ENCODE measurements at places on chromosomes 6 and 20.

GRCh38 chr6:135314543-135314942 is 133.4 kb downstream of the MYB start:
- DNase-seq = no peak

GRCh38 chr6:167141667-167142432 is 15.9 kb downstream of the GPR31 start:
- DNase-seq = peak; percentile 55

DNA sequence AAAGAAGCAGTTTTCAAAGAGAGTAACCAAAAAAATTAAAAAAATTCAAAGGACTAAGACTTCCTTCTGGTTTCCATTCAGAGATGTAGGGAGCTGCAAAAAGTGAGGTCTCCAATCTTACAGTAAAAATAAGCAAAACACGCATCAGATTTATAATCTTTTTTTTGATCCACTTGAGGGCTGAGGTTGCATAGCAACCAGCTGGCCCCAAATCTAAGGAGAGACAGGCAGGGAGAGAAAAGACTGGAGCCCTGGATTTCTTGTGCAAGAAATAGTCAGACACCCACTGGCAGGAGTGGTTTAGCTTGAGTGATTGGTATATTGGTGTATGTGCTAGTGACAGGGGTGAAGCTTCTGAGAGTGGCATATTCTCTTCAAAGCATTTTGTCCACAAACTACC is 135.9 kb upstream of the FUT9 start:
- DNase-seq = no peak

DNA sequence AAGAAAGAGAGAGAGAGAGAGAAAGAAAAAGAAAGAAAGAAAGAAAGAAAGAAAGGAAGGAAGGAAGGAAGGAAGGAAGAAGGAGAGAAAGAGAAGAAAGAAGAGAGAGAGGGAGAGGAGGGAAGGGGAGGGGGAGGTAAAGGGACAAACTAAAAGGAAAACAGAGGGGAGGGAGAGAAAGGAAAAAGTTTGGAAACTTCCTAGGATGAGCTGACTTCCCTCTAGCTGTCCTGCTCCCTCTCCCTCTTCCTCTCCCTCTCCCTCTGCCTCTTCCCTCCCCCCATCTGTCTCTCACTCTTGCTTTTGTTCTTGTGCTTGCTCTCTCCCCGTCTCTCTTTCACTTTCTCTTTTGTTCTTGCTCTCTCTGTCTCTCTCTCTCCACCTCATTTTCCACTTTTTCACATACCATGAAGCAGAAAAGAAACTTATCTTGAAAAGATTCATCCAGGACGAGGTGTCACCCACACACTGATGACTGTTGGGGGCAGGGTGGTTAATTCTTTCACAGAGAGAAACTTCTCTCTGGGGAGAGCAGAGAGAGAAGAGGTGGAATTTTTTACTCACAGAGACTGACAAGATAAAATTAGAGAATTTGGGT is 56.4 kb upstream of the DUSP22 start:
- peak; percentile 93 for DNase-seq
